ENCODE measurements at places on chromosomes 2 and 18.

DNA sequence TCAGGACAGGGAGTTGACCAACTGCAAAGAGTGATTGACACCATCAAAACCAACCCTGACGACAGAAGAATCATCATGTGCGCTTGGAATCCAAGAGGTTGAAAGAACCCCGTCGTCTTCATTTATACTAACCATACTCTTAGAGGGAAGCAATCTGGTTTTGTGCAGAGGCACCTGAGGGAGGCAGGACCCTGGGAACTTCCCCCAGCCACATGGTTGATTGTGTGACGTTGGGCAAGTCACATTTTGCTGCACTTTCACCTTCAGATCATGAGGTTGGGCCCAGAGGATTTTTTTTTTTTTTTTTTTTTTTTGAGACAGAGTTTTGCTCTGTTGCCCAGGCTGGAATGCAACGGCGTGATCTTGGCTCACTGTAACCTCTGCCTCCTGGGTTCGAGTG is 11.6 kb downstream of the TYMS start:
- no peak for DNase-seq

DNA sequence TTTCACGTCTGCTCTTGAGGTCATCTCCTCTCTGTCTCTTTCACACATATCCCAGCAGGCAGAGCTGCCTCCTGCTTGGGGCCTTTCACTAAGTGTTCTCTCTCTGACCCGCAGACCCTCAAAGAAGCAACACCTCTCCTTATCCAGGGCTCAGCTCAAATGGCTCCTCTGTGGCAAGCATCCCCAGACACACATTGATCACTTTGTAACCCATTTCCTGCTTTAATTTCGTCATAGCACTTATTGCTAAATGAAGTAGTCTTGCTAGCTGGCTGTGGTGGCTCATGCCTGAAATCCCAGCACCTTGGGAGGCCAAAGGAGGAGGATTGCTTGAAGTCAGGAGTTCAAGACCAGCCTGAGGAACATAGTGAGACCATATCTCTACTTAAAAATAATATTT is 41.4 kb downstream of the SGPP2 start:
- no peak for DNase-seq

GRCh38 chr2:159755788-159756187 is 42.2 kb downstream of the CD302 start:
- no peak for DNase-seq

DNA sequence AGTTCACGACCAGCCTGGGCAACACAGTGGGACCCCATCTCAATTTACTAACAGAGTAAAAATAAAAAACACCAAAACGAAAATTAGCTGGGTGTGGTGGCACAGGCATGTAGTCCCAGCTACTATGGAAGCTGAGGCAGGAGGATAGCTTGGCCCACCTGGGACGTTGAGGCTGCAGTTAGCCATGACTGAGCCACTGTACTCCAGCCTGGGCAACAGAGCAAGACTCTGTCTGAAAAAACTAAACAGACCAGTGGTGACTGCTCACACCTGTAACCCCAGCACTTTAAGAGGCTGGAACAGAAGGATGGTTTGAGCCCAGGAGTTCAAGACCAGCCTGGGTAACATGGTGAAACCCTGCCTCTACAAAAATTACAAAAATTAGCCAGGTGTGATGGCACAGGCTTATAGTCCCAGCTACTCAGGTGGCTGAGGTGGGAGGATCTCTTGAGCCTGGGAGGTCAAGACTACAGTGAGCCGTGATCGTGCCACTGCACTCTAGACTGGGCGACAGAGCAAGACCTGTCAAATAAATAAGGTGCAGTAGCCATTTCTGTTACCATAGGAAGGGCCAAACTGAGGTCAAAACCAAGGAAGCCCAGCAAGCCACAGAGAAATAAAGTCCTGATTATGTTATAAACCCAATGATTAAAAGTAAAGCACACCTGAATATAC is 14.0 kb downstream of the USP34 start:
- no peak for DNase-seq

DNA sequence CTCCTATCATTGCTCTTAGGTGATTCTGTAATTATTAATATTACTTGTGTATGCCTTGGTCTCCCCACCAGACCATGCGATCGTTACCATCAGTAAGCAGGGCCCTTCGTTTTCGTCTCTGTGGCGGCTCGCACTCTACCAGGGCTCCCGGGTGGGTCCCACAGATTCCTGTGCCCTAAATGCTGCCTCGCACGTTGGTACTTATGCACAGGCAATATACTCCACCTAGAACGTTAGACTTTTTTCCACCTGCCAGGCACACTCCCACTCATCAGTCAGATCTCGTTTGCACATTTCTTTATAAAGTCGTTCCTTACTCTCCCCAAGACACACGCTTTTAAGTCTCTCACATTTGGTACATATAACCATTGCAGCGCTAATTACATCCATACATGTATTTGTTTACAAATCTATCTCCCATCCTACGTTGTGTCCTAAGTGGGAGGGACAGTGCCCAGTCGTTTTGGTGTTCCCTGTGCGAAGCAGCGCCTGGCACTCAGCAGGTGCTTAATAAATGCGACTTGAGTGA is 901 bp downstream of the FEZ2 start:
- DNase-seq, result no peak

DNA sequence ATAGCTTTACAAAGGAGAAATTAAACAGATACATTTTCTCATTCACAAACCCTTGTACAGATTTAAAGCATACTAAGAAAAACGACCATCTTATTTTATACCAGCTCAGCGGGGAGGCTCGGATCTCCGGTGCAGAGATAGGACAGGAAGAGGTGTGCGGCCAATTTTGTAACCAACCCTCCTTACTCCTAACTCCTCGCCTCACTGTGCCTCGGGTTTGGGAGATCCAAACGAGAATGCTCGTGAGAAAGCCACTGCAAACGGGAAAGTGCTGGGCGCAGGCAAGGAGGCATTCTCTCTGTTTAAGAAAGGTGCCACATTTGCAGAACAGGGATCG is 1.2 kb downstream of the KDSR start:
- DNase-seq, result no peak
